ENCODE measurements at places on chromosomes 3 and 15.

DNA sequence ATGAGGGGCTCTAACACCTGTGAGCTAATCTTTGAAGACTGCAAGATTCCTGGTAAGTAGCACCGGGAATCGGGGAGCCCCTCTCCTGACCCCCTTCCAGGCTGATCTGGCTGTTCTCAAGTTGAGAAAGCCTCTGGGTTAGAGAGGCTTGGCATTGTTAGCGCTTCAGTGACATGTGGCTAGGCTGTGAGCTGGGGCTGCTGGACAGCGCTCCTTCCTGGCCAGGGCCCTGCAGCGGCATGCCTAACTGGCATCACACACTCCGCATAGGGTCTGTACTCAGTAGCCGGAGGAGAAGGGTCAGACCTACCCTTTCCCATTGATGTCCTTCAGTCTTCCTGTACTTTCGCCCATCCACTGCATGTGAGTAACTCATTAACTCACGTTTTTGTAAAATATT, 7.4 kb downstream of the IVD start:
- DNase-seq = no peak

- DNase-seq = peak; percentile 55
Observed at GRCh38 chr3:50436114-50436674, 67.2 kb downstream of the CACNA2D2 start.

DNA sequence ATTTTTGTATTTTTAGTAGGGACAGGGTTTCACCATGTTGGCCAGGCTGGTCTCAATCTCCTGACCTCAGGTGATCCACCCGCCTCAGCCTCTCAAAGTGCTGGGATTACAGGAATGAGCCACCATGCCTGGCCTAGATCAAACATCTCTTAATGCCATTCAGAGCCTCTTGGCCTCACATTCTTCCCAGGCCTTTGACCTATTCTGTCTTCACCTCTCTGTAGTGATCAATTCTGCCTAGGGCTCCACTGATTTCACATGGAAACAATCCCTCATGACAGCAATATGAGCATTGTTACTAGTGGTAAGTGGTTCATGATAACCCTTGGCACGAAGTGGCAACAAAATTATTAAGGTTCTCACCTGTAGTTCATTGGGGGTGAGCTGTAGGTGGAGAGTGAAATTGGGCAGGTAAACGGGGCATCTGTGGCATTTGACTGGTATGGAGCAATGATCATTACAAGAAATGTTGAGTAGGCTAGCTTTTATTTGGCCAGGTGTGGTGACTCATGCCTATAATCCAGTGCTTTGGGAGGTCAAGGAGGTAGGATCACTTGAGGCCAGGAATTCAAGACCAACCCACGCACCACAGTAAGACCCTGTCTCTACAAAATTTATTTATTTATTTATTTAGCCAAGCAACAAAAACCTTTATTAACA, 4.8 kb upstream of the ARPIN start:
- DNase-seq = no peak

DNA sequence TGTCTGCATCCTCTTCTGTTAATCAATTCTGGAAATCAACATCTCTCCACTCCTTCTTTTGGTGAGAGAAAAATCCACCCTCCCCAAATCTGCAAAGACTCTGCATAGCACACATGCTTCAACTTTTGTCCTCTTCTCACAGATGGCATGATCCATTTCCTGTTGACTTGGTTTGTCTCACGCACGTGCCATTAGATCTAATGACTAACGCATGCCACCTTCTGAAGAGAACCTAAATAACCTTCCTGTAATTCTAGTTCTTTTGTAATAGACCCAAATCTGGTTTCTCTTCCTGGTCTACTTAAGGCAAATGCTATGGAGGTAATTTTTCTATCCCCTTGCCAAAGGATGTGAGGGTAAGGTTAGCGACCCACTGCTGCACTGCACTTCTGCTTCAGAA, 51.0 kb upstream of the ATOSA start:
- DNase-seq = no peak

- no peak for DNase-seq
Observed at GRCh38 chr3:112651516-112651915, 10.6 kb upstream of the CCDC80 start.

DNA sequence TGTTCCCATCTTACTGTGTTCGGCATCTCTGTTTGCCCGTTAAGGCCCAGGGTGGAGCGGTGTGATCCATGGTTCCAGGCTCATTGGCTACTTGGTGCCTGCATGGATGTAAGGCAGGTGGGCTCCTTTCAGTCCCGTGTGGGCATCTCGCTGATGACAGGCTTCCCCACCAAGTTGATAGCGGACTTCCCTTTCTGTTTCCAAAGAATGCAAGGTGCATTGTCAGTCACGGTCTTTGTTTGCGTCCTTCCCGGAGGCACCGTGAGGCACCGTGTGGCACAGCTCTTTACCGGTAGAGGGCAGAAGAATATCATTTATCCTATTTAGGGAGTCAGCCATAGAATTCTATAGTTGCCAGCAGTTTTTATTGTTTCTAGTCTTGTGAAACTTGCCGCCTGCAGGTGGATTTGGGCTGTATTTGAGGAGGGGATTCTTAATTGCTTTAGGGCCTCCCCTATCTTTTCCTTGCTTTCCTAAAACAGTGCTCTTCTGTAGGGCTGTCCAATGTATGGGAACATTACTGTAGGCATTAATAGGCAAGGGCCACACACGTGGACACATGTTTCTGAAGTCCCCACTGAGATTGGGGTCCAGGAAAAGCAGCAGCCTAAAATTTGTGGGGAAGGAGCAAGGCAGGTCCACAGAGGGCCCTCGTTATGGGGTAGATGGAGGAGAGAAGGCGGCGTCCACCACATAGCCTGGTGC, 244.1 kb downstream of the SLCO3A1 start:
- peak; percentile 63 for DNase-seq

GRCh38 chr3:54427501-54427900, 305.1 kb downstream of the CACNA2D3 start:
- DNase-seq = no peak

GRCh38 chr3:16270855-16271254, 5.8 kb downstream of the OXNAD1 start:
- DNase-seq = no peak

- no peak for DNase-seq
Observed at GRCh38 chr15:95032156-95032555, 800.8 kb downstream of the MCTP2 start.

DNA sequence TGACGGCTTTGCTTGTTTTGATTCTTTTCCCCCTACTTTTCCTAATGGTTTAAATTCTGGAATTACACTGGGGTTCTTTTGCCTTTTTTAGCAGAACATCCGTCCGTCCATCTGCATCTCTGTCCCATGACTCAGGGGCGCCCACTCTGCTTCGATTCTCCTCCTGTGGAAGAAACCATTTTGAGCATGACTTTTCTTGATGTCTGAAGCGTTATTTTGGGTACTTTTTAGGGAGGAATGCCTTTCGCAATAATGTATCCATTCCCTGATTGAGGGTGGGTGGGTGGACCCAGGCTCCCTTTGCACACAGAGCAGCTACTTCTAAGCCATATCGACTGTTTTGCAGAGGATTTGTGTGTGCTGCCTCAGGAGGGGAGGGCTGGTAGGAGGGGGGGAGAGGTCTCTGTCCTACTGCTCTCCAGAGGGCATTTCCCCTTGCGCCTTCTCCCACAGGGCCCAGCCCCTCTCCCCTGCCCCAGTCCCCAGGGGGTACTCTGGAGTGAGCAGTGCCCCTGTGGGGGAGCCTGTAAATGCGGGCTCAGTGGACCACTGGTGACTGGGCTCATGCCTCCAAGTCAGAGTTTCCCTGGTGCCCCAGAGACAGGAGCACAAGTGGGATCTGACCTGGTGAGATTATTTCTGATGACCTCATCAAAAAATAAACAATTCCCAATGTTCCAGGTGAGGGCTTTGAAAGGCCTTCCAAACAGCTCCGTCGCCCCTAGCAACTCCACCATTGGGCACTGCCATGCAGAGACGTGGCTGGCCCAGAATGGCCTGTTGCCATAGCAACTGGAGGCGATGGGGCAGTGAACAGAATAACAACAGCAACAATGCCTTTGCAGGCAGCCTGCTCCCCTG, 19.5 kb upstream of the BSN start:
- DNase-seq = no peak

- DNase-seq = no peak
Observed at GRCh38 chr15:74773329-74773728, 8.6 kb upstream of the CSK start.

DNA sequence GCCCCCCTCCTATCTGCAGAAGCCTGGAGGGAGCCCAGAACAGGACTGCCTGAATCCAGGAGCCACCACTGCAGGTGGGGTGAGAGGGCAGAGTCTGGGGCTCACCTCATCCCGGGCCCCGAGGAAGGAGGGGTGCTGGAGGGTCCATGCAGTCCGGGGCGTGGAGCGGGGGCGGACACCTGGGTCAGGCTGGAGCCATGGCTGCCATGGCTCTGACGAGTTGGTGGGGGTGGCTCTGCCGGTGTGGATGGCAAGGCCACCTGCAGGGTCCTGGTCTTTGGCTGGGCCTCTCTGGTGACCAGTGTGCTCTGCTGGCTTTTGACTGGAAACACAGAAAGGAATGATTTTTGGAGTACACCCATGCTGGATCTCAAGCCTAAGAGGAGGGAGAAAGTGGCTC, 47.4 kb downstream of the DZIP1L start:
- no peak for DNase-seq

All from iPS DF 6.9 (cell line).